ENCODE measurements at places on chromosomes 1 and 21. TPM values are rescaled to one million over a fixed set of nuclear protein-coding genes. Genes with fewer than 3 reads are reported as not detected.

- H3K27me3 ChIP-seq = peaks cover 9% of the 10 kb centered on the region
- no peak overlapping the region for H3K27ac ChIP-seq
- no peak overlapping the region for H3K4me3 ChIP-seq
- DNase-seq = no peak
- H3K4me1 ChIP-seq = no peaks in the 10 kb centered on the region
These were observed 103.6 kb downstream of the KIF26B start for GRCh38 chr1:245258271-245258920.

DNA sequence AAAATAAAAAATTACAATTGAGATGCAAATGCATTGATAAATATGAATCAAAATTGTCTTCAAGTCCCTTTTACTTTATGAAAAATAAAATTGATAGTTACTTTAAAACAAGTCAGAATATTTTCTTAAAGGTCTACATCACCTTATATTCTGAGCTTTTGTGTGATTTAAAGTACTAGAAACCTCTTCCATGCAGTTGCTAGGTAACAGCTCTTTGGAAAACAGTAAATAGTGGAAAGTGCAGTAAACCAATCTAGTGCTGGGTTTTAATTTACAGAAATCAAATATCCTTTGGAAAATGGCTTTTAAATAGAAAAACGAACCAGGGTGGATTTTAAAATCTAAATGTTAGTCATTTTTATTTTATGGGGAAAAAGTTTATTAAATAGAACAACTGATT, 227.9 kb downstream of the KCNT2 start:
- no peak for DNase-seq
- no peak overlapping the region for H3K27ac ChIP-seq
- H3K4me3 ChIP-seq = no peak overlapping the region
- H3K36me3 ChIP-seq = no peaks in the 10 kb centered on the region

- no peaks in the 10 kb centered on the region for H3K27me3 ChIP-seq
- DNase-seq = no peak
These were observed 260.6 kb upstream of the ESRRG start for GRCh38 chr1:216983823-216984222.

- no peaks in the 10 kb centered on the region for H3K36me3 ChIP-seq
- peak; percentile 55 for DNase-seq
- H3K4me3 ChIP-seq = no peak overlapping the region
- H3K4me1 ChIP-seq = peaks cover 4% of the 10 kb centered on the region
These were observed 41.8 kb downstream of the CRYAA start for GRCh38 chr21:43210454-43211071.

- no peak overlapping the region for H3K27ac ChIP-seq
- peaks cover 17% of the 10 kb centered on the region for H3K4me1 ChIP-seq
- no peak overlapping the region for H3K4me3 ChIP-seq
- no peak for DNase-seq
- no peaks in the 10 kb centered on the region for H3K27me3 ChIP-seq
These were observed 710.6 kb downstream of the MATN1 start for GRCh38 chr1:30012455-30013440.

- no peaks in the 10 kb centered on the region for H3K4me1 ChIP-seq
- DNase-seq = no peak
- no peaks in the 10 kb centered on the region for H3K27me3 ChIP-seq
- no peaks in the 10 kb centered on the region for H3K36me3 ChIP-seq
These were observed 1.9 kb downstream of the VANGL1 start for GRCh38 chr1:115643666-115644065.

DNA sequence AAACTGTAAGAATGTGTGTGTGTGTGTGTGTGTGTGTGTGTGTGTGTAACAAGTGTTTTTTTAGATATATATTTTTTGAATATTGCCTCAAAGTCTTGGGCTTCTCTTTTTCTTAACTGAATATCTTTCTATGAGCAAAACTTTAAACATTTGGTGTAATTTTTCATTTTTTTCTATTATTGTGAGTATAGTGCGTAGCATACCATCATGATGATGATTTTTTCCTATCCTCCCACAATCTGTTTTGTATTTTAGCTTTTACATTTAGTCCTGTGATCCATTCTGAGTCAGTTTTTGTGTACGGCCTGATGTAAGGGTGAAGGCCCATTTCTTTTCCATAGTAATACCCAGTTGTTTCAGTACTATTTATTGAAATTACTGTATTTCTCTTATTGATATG, 680.6 kb downstream of the TTLL7 start:
- H3K4me1 ChIP-seq = no peaks in the 10 kb centered on the region
- H3K27me3 ChIP-seq = no peaks in the 10 kb centered on the region
- H3K4me3 ChIP-seq = no peak overlapping the region
- no peaks in the 10 kb centered on the region for H3K36me3 ChIP-seq
- DNase-seq = no peak

GRCh38 chr1:9691691-9692090, 40.2 kb downstream of the PIK3CD start:
- H3K36me3 ChIP-seq = peaks cover 22% of the 10 kb centered on the region
- peaks cover 44% of the 10 kb centered on the region for H3K4me1 ChIP-seq
- DNase-seq = no peak
- H3K4me3 ChIP-seq = no peak overlapping the region
- H3K27ac ChIP-seq = no peak overlapping the region

DNA sequence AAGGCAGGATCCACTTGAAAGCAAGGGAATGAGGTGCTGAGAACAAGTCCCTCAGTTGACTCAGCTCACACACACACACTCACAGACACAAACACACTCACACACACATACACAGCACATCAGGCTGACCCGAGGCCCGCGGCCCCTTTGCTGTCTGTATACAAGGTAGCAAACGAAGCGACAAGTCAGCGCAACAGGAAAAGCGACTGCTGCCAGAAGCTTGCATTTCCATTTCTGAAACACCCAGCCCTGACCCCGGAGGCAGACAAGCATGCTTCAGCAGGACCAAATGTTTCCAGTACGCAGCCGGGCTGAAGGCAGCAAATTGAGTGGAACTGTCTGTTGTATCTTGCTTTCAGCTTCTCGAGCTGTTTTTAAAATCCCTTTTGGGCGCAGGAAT, 501.6 kb downstream of the NPHP4 start:
- H3K36me3 ChIP-seq = no peaks in the 10 kb centered on the region
- DNase-seq = peak; percentile 58
- H3K27ac ChIP-seq = no peak overlapping the region
- H3K27me3 ChIP-seq = no peaks in the 10 kb centered on the region
- H3K4me1 ChIP-seq = no peaks in the 10 kb centered on the region

DNA sequence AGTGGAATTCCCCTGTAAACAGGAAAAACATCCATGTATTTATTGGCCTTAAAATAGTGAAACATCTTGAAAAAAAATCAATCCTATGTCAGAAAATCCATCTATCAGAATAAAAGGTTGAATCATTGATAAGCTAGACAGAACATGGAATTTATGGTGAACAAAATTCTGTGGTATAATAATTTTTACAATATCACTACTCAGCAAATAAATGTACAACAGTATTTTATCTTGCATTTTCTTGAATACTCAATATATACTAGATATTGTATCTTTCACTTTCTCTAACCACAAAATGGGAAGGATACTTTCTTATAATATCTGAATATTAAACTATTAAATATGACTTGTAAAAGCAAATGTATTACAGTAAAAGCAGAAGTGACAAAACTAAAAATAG, 5.7 kb upstream of the UBE4B start:
- no peak overlapping the region for H3K27ac ChIP-seq
- H3K4me3 ChIP-seq = no peak overlapping the region
- no peaks in the 10 kb centered on the region for H3K27me3 ChIP-seq
- no peak for DNase-seq

GRCh38 chr1:210129092-210129491, 103.5 kb upstream of the SERTAD4 start:
- H3K4me1 ChIP-seq = no peaks in the 10 kb centered on the region
- no peaks in the 10 kb centered on the region for H3K36me3 ChIP-seq
- no peak overlapping the region for H3K27ac ChIP-seq
- DNase-seq = no peak

DNA sequence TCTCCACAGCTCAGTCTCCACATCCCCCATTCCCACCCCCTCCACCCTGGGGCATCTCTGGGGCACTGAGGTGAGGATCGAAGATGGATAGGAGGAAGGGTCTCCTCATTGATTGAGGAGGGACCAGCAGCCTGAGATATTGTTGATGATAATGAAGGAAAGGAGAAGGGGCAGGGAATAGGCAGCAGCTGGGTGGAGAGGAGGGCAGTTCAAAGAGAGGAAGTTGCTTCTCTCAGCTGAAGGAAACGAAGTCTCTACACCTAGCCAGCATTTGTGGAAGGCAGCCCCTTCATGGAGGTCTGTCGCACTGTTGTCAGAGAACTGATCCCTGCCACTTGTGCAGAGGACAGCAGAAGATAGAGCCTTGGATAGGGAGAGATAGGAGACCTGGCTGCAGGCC, 5.7 kb downstream of the KNCN start:
- no peaks in the 10 kb centered on the region for H3K4me1 ChIP-seq
- H3K36me3 ChIP-seq = no peaks in the 10 kb centered on the region
- no peak overlapping the region for H3K27ac ChIP-seq
- H3K4me3 ChIP-seq = no peak overlapping the region
- H3K27me3 ChIP-seq = peaks cover 3% of the 10 kb centered on the region

- no peak for DNase-seq
- no peaks in the 10 kb centered on the region for H3K36me3 ChIP-seq
- no peak overlapping the region for H3K27ac ChIP-seq
- no peaks in the 10 kb centered on the region for H3K4me1 ChIP-seq
- H3K27me3 ChIP-seq = no peaks in the 10 kb centered on the region
These were observed 36.5 kb upstream of the KCND3 start for GRCh38 chr1:112026016-112026415.

AKR7A3 gene
- 0.97 TPM for total RNA-seq

LAD1 gene
- total RNA-seq = 0.83 TPM

RAVER2 gene
- total RNA-seq = 12.5 TPM
